GM04503 (cell line): ENCODE measurements at places on chromosomes 13 and 19.

GRCh38 chr19:37973666-37974065 lies 66.7 kb downstream of the SIPA1L3 start:
- no peak for DNase-seq

DNA sequence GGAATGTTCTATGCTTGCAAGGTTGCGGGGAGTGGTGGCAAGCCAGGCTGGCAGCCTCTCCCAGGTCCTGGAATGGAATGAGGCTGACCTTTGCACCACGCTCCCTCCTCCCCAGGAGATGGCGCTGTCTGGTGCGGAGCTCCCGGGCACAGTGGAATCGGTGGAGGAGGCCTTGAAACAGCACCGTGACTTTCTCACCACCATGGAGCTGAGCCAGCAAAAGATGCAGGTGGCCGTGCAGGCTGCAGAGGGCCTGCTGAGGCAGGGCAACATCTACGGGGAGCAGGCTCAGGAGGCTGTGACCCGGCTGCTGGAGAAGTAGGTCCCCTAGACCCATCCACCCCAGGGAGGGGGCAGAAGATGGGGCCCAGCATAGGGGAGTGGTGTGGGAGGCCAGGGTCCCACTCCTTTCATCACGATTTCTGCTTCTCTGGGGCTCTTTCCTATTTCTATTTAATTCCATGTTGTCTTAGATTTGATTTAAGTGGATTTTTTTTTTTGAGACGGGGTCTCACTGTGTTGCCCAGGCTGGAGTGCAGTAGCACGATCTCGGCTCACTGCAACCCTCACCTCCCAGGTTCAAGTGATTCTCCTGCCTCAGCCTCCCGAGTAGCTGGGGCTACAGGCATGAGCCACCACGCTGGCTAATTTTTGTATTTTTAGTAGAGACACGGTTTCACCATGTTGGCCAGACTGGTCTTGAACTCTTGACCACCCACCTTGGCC lies 53.2 kb upstream of the SHKBP1 start:
- no peak for DNase-seq

DNA sequence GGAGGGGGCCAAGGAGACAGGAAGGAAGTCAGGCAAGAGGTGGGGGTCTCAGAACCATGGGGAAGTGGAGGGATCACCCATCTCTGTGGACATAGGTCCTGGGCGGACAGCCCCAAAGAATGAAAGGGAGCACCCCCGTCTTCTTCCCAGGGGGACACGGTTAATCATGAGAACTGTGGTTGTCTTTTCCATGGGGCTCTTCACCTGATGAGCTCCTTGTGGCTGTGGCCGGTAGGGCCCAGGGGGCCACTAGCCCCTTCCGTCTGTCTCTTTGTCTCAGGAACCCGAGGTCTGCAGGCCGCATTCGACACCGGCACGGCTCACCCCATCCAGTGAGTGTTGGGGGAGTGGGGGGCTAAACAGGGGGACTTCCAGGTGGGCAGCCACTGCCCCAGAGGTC lies 8.6 kb downstream of the PLPPR2 start:
- no peak for DNase-seq

- DNase-seq: no peak
These were observed 483.6 kb downstream of the PCDH20 start for GRCh38 chr13:60931858-60932546.

DNA sequence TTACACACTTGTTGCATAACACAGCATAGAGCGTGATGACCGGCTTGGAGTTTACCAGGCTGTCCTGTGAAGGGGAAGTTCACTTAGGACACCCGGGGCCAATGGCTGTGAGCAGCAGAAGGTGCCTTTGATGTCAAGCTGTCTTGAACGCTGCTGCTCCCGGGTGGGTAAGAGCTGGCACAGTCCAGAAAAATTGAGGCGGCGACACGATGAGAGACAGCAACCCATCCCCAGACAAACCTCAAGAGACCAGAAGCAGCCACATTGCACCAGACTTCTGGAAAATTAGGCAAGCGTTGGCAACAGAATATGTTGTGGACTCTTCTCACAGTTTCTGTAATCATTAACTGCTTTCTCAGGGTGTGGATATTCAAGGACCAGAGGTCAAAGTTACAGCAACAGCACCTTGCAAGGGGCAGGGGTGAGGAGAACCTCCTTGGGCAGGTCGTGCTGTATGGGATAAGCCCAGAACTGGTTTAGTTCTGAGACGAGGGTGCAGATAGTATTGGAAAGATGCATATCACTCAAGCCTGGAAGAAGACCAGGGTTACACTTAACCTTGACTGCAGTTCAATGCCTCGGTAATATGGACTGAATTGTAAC lies 10.1 kb downstream of the NFILZ start:
- no peak for DNase-seq

- DNase-seq: no peak
These were observed 14.7 kb downstream of the RRAS start for GRCh38 chr19:49624967-49625910.

DNA sequence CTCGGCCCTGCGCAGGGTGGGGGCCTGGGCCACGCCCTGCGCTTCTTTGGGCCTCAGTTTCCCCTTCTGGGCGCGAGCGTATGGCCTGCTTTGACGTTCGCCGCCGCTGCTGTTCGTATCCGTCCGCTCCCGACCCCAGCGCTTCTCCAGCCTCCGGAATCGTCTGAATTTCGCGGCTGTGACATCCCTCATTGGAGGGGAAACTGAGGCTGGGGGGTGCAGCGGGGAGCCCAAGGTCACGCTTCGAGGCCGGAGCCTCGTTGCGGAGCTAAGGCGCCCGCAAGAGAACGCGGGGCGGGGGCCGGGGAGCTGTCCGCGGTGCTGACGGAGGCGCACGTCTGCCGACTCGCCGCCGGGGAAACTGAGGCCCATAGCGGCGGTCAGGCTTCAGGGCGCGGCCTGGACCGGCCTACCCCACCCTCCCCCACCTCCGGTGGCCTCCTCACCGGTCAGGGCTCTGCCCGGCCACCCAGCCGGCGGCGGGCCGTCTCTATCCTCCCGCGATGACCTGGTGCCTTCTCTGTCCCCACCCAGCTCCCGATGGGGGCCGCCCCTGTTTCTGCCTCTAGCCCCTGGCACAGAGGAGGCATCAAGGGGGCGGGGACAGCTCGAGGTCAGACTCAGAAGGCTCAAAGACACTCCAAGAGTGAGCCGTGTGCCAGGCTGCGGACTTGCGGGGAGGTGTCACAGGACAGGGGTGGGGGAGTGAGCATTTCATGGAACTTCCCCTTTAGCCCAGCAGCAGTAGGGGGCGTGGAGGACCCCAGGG lies 3.0 kb upstream of the APC2 start:
- DNase-seq: no peak

- DNase-seq: no peak
These were observed 95.0 kb downstream of the ZNF737 start for GRCh38 chr19:20470345-20471135.

GRCh38 chr13:30463787-30464495 lies 1.8 kb downstream of the HMGB1 start:
- peak; percentile 29 for DNase-seq

GRCh38 chr13:30757026-30757742 lies 21.8 kb downstream of the ALOX5AP start:
- DNase-seq: no peak

- no peak for DNase-seq
These were observed 16.4 kb downstream of the ZNF574 start for GRCh38 chr19:42092350-42092749.

- no peak for DNase-seq
These were observed 35.7 kb downstream of the LACC1 start for GRCh38 chr13:43915451-43915850.

DNA sequence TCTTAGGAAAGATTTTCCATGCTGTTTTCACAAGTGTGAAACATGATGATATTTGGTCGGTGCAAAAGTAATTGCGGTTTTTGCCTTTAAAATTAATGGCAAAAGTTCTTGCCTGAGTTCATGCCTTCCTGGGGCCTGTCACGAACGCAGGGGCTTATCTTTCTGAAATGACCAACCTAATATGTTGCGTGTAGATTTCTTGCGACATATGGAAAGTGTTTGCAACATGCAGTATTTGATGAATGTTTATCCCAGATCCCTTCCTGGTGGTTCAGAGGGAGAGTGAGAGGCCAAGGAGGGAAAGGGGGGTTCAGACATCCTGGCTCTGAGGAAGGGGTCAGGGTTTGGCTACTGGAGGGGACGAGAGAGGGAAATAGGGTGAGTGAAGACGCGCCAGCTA lies 72.0 kb downstream of the TEX29 start:
- DNase-seq: no peak

DNA sequence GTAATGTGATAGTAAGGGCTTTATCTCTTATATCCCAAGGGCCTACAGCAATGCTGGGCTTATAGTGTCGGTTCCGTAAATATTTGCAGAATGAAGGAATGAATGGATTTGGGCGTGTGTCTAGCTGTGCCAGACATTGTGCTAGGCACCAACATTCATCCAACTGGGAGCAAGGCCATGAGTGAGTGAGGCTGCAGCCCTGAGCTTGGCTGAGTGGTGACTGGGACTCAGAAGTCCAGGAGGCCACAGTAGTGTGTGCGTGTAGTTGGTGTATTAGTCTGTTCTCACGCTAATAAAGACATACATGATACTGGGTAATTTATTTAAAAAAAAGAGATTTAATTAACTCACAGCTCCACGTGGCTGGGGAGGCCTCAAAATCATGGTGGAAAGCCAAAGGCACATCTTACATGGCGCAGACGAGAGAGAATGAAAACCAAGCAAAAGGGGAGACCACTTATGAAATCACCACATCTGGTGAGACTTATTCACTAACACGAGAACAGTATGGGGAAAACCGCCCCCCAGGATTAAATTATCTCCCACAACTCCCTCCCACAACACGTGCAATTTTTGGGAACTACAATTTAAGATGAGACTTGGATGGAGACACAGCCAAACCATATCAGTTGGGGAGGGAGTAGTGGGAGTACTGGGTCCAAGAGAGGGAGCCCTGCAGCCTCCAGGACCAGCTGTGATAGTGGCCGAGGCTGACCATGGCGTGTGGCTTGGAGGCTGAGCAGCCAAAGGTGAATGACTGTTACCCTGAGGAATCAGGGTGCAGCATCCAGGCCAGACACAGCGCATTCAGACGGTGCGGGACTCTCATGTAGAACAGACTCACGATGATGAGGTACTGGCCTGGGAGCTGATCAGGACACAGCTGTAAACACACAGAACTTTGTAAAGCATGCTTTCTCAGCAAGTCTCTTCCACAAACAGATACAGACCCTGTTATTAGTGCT lies 104.6 kb downstream of the TEX26 start:
- DNase-seq: no peak

DNA sequence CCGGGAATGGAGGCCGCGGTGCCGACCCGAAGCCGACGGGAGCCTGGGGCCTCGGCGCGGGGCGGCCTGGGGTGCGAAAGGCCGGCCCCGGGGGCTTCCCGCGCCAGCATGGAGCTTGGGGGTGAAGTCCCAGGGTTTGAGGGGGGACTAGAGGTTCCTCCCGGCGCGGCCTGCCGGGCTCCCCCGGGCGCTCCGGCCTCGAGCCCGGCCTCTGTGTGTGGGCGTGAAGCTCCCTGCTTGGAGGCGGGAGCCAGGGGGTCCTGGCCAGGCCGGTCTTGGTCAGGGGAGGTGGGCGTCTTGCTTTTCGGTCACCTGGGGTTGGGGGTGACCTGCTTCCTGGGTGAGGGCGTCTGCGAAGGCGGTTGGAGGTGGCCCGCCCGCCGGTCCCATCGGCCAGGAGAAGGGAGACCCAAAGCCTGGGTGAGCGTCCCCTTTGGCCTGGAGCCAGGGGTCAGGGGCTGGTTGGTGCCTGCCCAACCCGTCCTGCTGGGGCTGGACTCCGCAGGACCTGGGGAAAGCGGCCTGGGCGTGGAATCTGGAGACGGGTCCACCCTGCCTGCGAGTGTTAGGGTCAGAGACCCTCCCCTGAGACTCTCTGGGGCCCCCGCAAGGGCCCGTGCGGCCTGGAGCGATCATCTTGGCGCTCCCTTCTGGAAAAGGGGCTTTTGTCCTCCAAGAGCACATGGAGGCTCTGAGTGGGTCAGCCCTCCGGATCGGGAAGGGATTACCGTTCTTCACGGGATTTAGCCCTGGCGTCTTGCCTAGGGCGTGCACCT lies 535 bp downstream of the BSG start:
- no peak for DNase-seq

- no peak for DNase-seq
These were observed 900.1 kb downstream of the PCDH9 start for GRCh38 chr13:66329988-66330451.

DNA sequence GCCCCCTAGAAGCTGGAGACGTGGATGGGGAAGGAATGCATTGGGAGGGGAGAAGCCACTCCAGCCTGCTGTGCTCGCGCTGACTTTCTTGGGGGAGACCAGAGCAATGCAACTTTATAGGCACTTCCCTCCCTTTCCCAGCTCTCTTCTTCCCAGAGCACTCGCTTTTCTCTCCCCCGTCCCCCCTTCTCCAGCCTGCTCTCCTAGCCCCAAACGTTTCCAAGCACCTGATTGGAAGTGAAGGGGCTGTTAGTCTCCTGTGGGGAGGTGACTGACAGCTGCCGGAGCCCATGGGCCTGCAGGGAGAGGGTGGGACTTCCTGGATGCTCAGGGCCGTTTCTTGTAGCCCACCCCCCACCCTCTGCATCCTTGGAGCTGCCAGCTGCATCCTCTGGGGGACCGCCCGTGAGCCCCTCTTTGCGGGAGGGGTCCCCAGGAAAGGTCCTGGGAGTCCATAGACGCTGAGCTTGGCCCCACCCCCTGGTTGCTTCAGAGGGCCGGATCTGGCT lies 2.5 kb downstream of the HDGFL2 start:
- DNase-seq: peak; percentile 7

GRCh38 chr13:25267715-25268114 lies 19.6 kb downstream of the MTMR6 start:
- no peak for DNase-seq

- DNase-seq: no peak
These were observed 638.9 kb downstream of the LIG4 start for GRCh38 chr13:107576430-107576829.

- DNase-seq: no peak
These were observed 22.2 kb downstream of the FUZ start for GRCh38 chr19:49790866-49791265.

DNA sequence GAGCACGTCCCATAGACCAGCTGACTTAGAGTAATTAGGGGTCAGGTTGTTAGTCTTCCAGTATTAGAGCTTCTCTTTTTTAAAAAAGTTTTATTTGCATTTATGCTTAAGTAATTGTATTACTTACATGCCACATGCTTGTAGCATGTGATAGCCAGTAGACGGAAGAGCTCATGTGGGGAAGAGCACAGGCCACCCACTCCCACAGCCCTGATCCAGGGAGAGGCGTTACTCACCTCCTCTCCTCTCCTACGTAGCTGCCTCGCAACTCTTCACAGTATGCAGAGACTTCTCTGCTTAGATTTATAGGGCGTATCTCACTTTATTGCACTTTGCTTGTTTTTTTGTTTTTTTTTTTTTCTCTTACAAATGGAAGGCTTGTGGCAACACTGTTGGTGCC lies 95.3 kb upstream of the TEX29 start:
- DNase-seq: no peak
